ENCODE measurements at places on chromosomes 4 and X. TPM values are rescaled to one million over a fixed set of nuclear protein-coding genes. Genes with fewer than 3 reads are reported as not detected.

The H2BW1 gene
- not detected for total RNA-seq

The CTAG1B gene
- not detected for total RNA-seq

The MTMR8 gene
- 3.6 TPM for total RNA-seq

DNA sequence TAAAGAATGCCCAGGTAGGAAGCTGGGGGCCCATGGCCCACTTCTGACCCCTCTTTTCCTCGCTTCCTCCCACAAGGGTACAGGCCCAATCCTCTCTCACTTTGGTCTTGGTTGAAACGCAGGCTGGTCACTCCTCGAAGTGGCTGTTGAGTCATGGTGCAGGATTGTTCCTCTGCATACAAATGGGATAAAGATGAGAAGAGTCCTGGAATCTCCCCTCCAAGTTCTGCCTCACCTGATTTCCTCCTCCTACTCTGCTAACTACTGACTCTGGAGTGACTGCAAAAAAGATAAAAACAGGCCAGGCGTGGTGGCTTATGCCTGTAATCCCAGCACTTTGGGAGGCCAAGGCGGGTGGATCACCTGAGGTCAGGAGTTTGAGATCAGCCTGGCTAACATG lies 1.7 kb downstream of the WDR45 start:
- H3K36me3 ChIP-seq = no peaks in the 10 kb centered on the region
- DNase-seq = no peak
- no peaks in the 10 kb centered on the region for H3K4me1 ChIP-seq
- no peaks in the 10 kb centered on the region for H3K27me3 ChIP-seq

GRCh38 chr4:79613269-79613935 lies 205.4 kb upstream of the GK2 start:
- H3K4me1 ChIP-seq = no peaks in the 10 kb centered on the region
- H3K36me3 ChIP-seq = no peaks in the 10 kb centered on the region
- DNase-seq = no peak
- no peak overlapping the region for H3K4me3 ChIP-seq

GRCh38 chr4:17055788-17056187 lies 157.3 kb upstream of the LDB2 start:
- H3K4me3 ChIP-seq = no peak overlapping the region
- H3K36me3 ChIP-seq = no peaks in the 10 kb centered on the region
- no peaks in the 10 kb centered on the region for H3K27me3 ChIP-seq
- no peak for DNase-seq

- no peaks in the 10 kb centered on the region for H3K36me3 ChIP-seq
- no peak for DNase-seq
- no peak overlapping the region for H3K4me3 ChIP-seq
- no peak overlapping the region for H3K27ac ChIP-seq
- peaks cover 54% of the 10 kb centered on the region for H3K27me3 ChIP-seq
- no peaks in the 10 kb centered on the region for H3K4me1 ChIP-seq
Measured at GRCh38 chrX:153245288-153245731, 66.2 kb downstream of the MAGEA1 start.

DNA sequence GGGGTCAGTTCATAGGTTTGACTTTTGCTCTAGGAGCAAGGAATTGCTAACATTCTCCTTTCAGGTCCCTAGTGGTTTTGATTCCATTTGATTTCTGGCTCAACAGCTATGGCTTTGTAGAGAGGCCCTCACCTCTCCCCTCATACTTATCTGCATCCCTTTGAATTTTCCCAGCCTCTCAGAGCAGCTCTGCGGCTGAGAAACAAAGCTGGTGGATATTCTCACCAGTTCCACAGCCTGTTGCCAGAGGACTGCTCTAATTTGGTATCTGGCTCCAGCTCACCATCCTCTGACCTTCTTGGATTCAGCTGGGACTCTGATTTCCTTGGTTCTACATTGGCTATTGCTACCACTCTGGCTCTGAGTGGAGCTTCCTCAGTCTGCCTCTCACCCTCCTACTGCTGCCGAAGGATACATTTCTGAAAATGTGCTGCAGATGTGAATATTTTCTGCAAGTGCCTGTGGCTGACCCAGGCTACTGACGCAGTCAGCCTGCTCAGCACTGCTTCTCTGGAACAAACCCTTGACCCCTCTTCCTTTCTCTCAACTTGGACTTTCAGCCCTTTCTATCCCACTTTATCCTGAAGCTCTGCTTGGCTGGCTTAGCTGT lies 110.9 kb upstream of the ENPEP start:
- no peak overlapping the region for H3K4me3 ChIP-seq
- no peaks in the 10 kb centered on the region for H3K36me3 ChIP-seq
- no peaks in the 10 kb centered on the region for H3K27me3 ChIP-seq
- H3K27ac ChIP-seq = no peak overlapping the region

- no peak for DNase-seq
- no peaks in the 10 kb centered on the region for H3K4me1 ChIP-seq
- no peak overlapping the region for H3K4me3 ChIP-seq
- H3K27ac ChIP-seq = no peak overlapping the region
Measured at GRCh38 chr4:140595065-140595464, 26.3 kb upstream of the UCP1 start.

DNA sequence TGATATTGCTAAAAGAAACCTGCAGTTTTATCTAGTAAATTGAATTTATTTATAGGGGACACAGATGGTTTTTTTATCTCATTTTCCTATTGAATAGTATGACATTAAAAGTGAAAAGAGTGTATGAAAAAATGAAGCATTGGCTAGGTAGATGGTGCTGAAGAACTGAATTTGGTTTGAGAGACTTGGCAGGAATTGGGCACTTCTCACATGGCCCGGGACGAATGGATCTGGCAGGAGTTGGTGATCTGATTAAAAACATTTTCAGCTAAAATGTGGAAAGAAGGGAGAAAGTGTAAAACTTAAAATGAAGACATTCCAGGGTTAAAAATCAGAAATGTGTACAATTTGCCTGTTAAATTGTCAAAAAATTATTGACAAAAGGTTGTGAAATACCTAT lies 1088.5 kb upstream of the PABPC4L start:
- H3K36me3 ChIP-seq = no peaks in the 10 kb centered on the region
- H3K4me3 ChIP-seq = no peak overlapping the region
- no peaks in the 10 kb centered on the region for H3K4me1 ChIP-seq
- DNase-seq = no peak
- H3K27me3 ChIP-seq = no peaks in the 10 kb centered on the region

Measured in breast epithelium (tissue), 4 donors.